ENCODE measurements at places on chromosomes 2 and 18.

DNA sequence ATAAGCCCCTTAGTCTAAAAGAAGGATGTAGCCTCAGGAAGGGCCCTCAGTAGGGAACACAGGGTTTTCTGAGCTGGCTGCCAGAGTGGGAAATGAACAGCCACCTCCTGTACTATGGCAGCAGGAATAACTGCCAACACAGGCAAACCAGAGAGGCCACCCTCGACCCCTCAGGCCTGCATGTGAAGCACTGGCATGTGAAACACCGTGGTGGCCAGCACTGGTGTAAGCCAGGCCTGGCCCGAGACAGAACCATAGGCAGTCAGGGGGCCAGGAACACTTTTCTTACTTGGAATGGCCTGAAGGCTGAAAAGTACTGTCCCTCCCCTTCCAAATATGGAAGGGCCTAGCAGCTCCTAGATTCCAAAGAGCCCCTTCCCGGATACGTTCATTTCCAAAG, 28.2 kb downstream of the SFXN5 start:
- DNase-seq = no peak

GRCh38 chr18:57976230-57976773, 67.7 kb upstream of the NEDD4L start:
- DNase-seq = no peak

- DNase-seq = no peak
Measured at GRCh38 chr18:75261430-75262223, 51.0 kb downstream of the TSHZ1 start.

DNA sequence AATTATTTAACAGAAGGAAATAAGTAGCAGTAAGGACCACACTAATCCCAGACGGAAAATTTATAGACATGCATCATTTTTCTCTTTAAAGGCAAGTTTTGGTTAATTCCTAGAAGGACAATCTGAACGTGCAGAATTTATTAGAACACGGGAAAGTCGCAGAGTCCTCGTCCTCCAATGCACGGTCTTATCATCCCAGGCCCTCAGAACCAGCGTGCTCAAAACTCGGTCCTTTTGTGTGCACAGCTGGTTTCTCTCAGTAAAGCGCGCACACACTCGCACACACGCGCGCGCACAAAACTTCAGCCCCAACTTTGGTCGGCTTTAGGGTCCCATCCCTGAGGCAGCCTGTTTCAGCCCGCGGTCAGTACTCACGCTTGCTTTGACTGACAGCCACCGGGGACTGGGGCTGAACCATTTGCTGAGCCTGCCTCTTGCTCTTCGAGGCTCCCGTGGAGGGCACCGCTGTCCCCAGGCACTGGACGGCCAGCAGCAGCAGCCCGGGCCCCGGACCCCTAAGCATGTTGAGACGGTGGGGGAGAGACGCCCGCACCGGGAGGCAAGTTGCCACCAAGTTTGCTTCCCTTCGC, 493 bp downstream of the FN1 start:
- DNase-seq = no peak

DNA sequence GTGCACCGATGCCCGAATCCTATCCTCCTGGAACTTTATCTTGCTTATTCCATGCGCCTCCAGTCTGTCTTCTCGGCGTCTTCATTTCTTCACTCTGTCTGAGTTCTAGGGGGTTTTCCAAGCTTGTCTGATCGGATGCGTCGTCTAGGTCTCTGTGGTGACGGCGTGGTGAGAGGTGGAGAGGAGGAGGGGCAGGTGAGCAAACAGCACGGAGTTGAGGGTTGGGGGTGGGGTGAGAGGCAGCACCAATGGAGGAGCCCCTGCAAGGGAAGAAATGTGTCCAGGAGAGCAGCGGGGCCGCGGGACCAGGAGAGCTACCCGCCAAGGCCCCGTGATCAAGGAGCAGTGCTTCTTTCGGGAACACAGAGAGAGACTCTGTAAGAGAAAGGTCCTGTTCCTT, 131.3 kb upstream of the TWIST2 start:
- no peak for DNase-seq

DNA sequence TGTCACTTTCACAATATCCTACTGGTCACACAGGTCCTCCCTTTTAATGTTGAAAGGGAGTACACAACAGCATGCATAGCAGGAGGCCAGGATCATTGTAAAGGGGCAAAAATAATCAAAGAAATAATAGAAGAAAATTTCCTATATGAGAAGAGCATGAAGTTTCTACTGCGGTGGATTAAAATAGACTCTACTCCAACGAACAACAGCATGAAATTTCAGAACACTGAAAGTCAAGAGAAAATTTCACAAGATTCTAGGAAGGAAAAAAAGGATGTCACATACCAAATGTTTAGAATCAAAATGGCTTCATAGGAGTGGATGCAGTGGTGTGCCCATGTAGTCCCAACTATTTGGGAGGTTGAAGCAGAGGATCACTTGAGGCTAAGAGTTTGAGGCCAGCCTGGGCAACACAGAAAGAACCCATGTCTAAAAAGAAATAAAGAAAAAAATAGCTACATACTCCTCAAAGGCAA, 72.0 kb upstream of the EPAS1 start:
- DNase-seq = no peak

DNA sequence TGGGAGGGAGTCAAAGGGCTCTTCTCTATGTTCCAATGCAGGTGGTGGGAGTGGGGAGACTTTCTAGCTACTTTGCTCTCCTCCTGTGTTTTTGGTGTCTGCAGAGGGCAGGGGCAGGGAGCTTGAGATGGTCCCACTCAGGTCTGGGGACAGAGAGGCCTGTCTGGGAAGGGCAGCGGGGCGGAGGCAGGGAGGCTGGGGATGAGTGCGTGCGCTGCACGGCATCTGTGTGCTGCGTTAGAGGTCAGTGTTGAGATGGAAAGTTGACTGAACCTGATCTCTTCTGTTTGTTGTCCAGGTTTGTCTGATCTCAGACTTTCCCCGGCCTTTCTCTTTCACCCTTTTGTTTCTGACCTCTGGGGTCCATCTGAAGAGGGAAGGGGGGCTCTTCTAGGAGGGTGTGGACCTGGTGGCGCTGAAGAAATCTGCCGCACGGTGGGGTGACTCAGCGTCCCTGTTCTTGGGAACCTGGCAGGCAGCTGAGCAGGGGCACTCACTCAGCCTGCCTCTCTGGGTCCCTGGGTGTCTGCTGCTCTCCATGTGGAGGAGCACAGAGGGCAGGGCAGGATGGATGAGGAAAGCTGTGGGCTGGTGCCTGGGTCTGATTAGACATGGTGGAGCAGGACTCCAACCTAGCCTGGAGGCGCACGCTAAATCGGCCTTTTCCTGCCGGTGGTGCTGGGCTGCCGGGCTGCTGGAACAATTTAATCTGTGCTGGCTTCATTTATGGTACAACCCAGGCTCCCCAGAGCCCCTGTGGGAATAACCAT, 24.1 kb downstream of the IGFBP2 start:
- no peak for DNase-seq

GRCh38 chr2:19762142-19762541, 139.6 kb downstream of the TTC32 start:
- DNase-seq = no peak

DNA sequence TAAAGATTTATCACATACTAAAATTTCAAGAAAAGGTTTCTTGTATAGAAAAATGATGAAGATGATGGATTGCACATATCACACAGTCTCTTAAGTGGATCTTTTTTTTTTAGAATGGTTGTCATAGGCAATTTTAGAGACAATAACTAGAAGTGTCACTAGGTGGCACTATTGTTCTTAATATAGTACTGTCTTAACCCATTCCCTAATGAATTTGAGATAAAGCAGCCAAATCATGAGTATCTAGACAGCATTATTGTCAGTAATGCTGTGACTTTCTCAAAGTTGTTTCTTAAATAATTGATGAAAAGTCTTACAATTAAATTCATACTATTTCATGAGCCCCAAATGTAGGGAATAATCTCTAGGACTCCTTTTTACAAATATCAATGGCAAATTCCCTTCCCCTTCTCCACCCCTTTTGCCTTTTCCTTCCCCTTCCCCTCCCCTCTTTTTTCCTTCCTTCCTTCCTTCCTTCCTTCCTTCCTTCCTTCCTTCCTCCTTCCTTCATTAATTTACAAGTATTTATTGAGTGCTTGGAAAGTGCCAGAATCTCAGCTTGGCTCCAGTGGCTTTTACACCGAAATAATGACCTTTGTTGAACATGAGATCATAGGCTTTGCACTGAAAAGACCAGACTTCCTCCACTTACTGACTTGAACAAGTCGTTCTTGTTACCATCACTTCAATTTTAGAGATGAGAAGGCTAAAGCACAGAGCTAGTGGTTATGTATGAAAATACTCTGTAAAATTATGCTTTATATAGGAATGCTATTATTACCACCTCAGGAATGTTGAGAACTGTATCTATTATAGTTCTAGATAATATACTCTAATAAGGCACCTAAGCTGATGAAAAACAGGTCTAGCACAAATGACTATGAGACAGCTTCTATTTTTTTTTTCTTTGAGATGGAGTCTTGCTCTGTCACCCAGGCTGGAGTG, 19.8 kb downstream of the MYL12B start:
- DNase-seq = no peak

DNA sequence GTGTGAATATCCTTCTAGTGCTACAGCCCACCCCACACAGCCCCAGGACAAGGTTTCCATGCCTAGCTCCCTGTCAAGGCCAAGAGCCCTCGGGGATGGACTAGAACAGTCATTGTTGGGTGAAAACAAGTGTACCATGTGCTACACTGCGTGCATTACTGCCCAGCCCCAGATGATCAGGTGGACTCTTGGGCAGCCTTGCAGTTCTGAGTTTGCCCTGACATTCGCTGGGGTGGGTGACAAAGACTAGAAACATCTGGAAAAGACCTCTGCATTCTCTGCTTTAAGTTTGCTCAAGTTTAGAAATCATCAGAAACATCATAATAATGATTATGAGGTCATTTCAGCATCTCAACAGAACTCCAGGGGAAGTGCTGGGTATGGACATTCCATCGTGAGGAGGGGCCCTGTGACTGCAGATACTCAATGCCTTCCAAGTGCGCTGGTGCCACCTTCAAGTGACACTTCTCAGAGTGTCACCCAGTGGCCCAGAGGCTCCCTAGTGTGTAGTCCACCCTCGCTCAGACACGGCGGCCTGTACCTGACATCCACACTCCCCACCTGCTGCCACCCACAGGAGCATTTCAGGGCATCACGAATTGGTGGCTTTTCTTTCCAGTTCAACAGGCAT, 5.3 kb upstream of the PXDN start:
- no peak for DNase-seq

DNA sequence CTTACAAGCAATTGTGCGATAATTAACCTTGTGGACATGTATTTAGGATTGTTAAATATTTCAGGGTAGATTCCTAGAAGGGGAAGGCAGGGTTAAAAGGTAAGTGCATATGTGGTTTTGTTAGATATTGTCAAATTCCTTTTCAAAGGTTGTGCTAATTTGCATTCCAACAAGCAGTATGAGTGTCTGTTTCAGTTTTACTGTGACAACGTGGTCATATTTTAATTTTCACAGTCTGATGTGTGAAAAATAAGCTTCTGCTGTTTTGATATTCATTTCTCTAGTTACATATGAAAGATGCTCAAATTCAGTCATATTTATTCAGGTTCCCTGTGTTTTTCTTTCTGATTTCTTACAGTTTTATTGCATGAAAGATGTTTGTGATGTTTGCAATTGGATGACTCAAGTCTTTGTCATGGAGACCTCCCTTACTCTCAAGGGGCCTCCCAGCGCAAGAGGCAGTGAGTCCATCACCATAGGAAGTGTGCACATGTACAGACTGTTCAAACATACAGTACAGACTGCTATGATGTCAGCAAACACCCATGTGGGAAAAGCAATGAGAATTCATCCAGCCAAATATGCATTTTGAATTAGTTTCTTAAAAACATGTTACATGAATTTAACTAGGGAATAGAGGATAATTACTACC, 310.8 kb downstream of the GALR1 start:
- DNase-seq = no peak

DNA sequence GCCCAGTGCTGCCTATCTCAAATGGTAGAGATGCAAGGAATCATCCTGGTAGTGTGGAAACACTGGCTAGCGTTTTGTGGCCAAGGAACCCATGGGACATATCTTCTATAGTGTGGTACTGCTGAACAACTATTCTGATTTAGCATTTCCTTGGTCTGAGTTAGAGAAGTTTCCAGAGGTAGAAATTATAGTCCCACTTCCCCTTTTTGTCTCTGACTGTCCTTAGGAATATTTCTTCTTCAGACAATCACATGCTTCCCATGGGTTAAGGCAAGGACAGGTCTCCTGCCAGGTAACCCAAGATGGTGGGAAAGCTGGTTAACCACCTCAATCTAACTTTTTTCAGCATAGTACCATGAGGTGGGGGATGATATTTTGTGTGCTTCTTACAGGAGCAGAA, 729.5 kb upstream of the LRRTM4 start:
- no peak for DNase-seq

- DNase-seq = no peak
Measured at GRCh38 chr2:10144771-10145518, 22.4 kb downstream of the RRM2 start.

DNA sequence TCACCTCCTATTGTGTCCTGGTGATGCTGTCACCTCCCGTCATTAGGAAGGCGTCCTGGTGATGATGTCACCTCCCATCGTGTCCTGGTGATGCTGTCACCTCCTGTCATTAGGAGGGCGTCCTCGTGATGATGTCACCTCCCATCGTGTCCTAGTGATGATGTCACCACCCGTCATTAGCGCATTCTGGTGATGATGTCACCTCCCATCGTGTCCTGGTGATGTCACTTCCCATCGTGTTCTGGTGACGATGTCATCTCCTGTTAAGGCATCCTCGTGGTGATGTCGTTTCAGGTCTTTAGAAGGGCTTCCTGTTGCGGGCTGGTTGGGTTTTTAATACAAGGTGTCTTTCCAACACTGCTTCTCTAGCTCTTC, 40.7 kb downstream of the CTDP1 start:
- DNase-seq = no peak

DNA sequence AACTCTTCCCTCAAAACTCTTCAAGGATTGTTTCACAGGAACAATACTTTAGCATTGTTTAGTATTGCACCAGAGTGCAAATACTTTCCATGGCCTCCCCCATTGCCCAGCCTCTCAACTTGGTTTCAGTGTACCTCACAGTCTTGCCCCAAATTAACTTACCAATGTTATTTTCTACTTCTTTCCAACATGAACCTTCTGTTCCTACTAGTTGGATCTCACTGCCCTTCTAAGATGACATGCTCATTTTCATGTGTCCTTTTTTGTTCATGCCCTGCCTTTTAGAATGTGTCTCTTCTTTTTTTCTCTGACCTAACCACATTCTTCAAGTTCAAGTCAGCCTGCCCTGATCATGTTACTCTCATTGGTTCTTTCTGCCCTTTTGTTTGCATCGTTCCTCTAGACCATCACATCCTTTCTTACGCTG, 4.1 kb downstream of the SPATS2L start:
- DNase-seq = no peak

DNA sequence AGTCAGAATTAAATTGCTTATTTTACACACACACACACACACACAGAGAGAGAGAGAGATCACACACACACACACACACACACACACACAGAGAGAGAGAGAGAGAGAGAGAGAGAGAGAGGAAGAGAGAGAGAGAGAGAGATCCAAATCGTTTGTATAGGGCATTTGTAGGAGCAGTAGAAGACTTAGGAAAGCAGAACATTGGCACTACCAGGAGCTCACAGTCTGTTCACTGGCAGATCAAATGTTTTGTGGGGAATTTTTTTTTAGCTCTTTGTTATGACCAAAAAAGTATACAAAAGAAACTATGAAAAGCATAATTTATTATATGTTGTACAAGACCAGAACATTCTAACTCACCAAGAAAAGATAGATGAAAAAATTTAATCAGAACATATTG, 81.8 kb downstream of the MBD5 start:
- peak; percentile 3 for DNase-seq
